ENCODE measurements at places on chromosomes 5 and 9.

GRCh38 chr5:143968071-143968878, 156.3 kb downstream of the HMHB1 start:
- peak; percentile 15 for DNase-seq

DNA sequence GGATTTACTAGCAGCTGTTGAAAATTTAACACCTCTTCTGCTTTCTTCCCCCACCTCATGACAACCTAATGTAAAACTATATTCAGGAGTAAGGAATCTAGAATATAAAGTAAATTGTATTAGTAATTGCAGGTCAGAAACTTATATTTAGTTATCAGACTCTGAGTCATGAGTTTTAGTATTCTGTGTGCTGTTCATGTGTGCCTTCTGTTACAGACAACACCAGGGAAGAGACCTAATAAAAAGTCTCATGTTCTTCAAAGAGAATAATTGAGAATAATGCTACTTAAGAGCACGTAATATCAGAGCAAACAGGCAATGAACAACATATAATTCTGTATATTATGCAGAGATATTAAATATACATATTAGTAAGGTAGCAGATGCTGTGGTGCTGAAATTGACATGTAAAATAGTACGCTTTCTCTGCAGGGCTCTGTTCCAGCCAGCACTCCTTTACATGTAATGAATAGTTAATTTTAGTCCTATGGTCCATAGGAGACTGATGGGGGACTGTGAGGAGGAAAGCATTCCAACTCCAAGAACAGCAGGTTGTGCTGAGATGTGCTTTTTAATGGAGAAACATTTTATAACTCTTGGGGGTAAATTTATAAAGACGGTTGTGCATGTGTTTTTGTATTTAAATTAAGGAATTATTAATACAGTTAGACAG, 106.4 kb downstream of the ZSWIM6 start:
- no peak for DNase-seq

GRCh38 chr5:10707198-10708142, 53.6 kb downstream of the DAP start:
- DNase-seq: no peak

DNA sequence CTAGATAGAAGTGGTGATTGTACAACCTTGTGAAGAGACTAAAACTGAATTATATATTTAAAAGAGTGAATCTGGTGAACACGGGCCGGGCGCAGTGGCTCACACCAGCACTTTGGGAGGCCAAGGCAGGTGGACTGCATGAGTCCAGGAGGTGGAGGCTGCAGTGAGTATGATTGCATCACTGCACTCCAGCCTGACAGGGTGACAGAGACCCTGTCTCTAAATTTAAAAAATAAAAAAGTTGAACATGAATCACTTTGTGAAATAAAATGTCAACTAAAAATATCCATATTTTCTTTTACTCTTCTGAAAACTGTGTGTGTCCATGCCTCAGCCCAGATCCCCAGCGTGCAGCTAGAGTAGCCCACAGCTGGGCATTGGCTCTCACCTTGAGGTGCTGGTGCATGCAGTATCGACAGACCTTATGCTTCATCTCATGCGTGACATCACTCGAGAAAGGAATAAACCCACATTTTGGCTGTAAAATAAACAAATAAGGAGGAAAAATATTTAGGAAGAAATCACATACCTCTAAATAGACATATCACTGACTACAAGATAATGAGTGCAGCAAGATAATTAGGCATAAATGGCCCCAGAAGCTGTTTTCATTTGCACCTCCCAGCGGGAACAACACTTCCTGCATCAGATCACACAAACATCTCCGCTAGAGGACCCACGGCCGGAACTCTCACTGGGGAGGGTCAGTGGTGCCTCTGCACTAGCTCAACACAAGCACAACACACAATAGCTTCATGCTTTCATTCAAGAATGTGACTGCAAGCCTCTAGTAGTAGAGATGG, 22.1 kb downstream of the IPPK start:
- no peak for DNase-seq

DNA sequence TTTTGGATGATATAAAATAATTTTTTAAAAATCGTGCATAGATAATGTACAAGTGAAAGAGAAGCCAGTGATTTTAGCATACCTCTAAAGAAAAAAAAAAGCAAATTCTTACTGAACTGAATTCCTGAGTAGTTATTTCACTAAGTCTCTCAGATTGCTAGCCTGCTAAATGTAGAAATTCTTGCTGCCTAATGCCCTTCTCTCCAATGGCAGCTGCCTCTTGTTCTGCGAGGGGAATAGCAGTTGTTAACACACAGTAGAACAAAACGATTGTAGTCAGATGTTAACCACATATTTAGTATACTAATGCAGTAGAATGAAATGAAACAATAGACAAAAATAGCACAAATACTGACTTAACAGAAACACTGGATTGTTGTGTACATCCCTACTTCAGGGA, 26.8 kb downstream of the SMAD5 start:
- no peak for DNase-seq

DNA sequence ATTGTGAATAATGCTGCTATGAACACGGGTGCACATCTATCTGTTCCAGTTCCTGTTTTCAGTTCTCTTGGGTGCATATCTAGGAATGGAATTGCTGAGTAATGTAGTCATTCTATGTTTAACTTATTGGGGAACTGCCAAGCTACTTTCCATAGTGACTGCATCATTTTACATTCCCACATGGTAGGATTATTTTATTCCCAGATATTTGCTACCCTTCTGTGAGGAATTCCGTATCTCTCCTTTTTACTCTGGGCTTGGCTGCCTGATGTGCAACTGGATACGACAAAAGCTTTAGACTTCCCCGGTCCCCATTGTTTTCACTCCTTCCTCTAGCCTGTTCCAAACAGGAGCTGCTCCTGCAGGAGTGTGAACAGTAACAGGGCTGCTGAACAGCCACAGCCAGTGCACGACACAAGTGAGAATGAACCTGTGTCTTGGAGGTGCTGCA, 7.2 kb downstream of the TAS2R1 start:
- peak; percentile 3 for DNase-seq

- no peak for DNase-seq
Measured at GRCh38 chr9:88684046-88684445, 149.1 kb downstream of the NXNL2 start.

DNA sequence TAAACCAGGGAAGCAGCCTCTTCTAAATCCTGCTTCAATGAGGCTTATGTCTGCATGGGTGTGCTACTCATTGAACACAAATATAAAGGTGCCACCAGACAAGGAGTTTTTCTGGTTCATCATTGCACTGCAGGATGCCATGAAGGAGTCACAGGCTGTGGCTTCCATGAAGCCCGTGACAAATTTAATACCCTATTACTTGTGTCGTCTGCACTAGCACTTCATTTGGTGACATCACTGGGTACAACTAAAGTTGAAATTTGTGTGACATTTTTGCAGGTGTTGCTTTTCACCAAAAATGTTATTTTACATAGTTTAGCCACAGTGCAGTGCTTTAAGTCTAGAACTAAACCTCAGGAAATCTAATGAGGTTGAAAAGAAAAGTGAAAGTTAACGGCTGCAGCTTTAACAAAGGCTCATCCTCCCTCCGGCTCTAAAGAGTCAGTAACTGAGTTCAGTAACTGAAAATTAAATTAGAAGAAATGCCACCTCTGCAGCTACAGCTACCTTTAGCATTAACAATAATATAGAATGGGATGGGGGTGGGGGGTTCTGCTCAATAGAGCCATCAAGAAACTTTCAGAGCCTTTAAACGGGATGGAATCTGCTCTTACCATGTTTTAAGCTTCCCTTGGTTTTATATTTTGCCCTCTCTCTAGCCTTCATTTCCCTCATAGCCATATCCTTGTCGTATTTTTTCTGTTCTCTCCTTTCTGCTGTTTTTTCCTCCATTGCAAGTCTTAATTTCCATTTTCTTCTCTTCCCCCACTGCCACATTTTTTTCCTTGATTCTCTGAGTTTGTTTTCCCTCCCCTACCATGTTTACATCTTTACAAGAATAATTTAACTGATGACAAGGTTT, 233.8 kb upstream of the TMEM161B start:
- peak; percentile 6 for DNase-seq

DNA sequence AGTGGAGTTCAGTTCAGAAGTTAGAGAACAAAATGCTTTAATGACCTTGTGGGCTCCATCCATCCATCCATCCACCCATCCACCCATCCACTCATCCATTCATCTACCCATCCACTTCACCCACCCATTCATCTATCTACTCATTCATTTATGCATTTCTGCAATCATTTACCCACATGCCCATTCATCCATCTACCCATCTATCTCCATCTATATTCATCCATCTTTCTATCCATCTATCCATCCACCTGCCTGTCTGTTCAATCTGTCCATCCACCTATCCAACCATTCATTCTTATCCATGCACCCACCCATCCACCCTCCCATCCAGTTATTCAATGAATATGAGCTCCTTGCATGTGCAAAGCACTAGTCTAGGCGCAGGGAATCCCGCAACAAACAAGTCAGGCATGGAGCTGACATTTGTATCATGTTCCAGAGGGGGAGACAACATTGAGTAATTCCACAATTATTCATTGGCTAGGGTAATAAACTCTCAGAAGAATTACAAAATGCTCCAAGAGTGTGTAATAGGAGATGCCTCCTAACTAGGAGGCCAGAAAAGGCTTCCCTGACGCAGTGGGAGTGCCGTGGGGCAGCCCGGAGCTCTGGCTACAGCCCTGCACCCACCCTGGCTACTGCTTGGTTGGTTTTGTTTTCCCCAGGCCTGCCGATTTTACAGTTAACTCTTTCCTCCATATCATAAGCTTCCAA, 211.2 kb downstream of the NXNL2 start:
- DNase-seq: no peak

DNA sequence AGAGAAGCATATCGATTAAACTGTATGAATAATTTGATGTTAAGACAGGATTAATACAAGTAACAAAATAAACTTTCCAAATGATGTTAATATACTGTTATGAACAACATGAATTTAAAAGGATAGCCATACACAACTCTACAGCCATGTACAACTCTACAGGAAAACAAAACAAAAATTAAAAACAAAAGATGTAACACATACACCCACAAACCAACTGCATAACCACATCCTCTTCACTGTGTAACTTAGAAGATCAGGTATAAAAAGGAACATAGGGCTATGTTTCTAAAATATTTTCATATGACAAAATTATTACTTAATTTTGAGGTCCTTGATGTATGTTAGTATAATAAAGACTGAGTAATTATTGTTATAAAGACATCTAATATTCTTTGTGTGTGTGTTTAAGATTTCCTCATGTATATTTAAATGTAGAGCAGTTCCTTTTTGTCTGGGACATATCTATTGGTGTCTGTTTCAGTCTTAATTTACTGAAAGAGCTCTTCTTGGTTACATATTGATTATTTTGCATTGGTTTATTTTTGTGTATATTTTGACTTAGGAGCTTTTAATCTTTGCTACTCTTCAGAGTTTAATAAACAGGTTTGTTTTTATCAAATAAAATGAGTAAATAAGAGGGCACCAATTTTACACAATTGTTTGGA, 966.8 kb upstream of the CTNND2 start:
- DNase-seq: no peak

- no peak for DNase-seq
Measured at GRCh38 chr5:169125571-169125970, 175.4 kb downstream of the SLIT3 start.

Measured in suppressor macrophage treated with lipopolysaccharide for 1 hour (primary cell).